ENCODE measurements at places on chromosomes 2 and 18.

- no peak for DNase-seq
Measured at GRCh38 chr18:32934201-32934600, 161.4 kb upstream of the KLHL14 start.

- no peak for DNase-seq
Measured at GRCh38 chr2:226609366-226609765, 190.3 kb downstream of the IRS1 start.

DNA sequence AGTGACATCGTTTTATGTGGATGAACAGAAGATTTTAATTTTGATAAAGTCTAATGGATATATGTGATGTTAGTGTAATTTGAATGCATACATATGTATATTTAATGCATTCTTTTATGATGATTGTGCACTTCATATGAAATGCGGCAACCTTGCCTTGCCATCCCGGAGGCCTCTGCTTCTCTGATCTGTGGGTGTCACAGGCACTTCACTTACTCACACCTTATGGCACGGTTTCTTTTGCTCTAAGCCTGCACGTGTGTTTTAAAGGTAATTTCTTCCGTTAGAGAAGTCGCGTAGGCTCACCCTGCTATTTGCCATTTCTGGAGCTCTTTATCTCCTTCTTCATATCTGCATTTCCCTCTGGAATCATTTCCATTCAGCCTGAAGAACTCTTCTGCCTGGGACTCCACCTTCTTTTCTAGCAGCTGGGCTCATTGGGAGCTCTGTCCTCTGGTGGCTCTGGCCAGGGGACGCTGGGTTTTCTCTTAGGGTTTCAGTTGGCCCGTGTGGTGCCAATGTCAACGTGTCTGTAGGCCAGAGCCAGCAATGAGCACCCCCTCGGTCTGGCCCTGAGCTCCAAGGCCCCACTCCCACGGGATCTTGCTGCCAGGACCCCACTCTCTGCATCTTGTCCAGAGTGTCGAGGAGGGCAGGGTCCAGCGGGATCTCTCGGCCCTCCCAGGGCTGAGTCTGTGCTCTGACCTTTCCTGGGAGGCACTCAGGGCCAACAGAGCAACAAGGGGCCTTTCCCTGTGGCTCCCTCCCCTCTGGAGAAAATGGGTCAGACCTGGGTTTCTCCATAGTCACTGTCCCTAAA lies 97.3 kb downstream of the RTP5 start:
- DNase-seq, result no peak

- DNase-seq, result no peak
Measured at GRCh38 chr2:47644351-47644750, 138.6 kb upstream of the MSH6 start.

- no peak for DNase-seq
Measured at GRCh38 chr2:88932686-88933085, 241.2 kb downstream of the RPIA start.

- no peak for DNase-seq
Measured at GRCh38 chr18:79531926-79532312, 136.2 kb downstream of the NFATC1 start.

- no peak for DNase-seq
Measured at GRCh38 chr2:10985260-10985659, 73.5 kb downstream of the KCNF1 start.

DNA sequence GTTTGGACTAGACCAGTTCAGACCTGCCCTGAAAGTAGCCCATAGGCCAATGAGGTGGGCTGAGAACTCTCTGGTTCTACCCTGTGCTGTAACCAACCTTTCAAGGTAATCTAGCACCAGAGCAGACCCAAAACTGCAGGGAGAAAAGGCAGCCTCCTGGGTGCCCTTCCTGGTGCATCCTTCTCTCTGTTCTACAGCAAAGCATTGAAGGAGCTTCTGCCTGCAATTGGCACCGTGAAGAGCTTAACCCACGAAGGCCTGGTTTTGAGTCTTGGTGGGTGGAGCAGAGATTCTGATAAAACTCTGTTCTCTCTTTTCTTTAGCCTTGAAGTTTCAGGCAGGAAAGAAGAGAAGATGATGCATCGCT lies 55.5 kb downstream of the LIPG start:
- DNase-seq, result no peak

GRCh38 chr2:58767828-58768714 lies 526.9 kb upstream of the FANCL start:
- DNase-seq, result no peak

DNA sequence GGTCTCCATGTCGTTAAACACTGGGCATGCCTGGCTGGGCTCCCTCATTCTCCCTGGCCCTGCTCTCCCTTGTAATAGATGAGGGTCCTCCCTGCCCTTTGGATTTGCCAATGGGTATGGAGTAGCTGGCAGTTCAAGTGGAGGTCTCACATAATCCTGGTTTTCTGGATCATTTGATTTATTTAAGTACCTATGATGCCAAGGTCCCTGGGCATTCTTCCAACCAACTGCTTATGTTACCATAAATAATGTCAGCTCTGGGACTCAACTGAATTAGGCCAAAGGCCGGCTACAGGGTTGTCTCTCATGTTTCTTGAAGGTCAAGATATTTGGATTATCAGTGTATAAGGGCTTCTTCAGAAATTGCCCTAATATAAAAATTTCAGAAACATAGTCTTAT lies 104.9 kb upstream of the LYPD6 start:
- DNase-seq, result no peak

DNA sequence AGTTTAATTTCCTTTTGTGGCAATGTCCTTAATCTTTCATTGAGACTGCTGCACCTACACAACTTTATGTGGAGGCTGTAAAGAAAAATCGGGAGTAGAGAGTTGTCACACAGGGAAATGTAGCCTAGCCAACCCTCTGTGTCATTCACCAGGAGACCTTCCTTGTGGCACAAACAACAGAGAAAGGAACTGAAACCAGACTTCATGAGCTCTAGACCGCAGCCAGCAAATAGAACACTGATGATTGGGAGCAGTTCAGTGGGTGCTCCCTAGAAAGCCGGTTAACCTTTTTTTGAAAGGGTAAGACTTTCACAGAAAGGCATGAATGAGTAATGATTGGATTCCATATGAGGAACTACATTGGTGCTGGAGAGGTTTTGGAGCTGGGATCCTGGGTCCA lies 1752.4 kb upstream of the CELF4 start:
- DNase-seq, result no peak

All from hematopoietic multipotent progenitor cell treated with erythropoietin and hydrocortisone succinate and interleukin-3 and kit ligand, for 6 days (in vitro differentiated cells).